Nephron progenitor cell (in vitro differentiated cells): ENCODE measurements at places on chromosomes 11 and 22.

- no peak for DNase-seq
These were observed 2.7 kb downstream of the NEFH start for GRCh38 chr22:29482726-29483125.

DNA sequence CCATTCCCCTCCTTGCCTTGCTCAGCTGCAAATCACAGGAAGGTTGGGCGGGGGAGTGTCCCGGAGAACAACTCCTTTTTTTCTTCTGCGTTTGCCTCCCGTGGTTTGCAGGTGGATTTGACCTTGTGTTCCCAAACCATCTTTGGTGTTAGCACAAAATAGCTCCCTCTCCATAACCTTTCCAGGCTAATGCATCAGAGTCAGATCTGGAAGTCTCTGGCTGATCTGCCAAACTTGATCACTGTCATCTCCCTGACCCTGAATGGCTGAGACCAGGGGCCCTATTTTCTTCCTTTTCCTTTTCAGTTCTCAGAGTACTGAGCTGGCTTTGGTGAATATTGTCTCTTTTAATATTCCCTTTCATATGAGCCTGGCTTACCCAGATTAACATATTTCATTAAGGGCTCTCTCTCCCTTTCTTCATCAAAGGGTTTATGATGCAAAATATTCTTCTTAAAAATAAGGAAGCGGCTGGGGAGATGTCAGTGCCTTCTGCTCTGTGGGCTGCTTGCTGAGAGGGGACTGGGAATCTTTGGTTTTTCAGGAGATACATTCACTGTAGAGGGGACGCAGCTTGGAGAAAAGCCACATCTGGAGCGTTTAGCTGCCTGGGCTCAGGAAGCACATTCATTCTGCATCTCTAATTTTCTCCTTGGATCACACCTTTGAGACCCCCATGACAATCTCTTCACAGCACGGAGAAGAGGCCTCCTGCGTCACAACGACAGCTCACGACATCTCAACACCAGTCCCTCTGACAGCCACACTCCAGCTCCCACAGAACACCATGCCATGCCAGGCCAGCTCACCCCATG, 148.3 kb downstream of the CEP164 start:
- DNase-seq, result no peak

GRCh38 chr11:47248304-47248663, 330 bp downstream of the ACP2 start:
- DNase-seq, result no peak

- no peak for DNase-seq
These were observed 503.2 kb upstream of the B3GAT1 start for GRCh38 chr11:134915212-134915611.

DNA sequence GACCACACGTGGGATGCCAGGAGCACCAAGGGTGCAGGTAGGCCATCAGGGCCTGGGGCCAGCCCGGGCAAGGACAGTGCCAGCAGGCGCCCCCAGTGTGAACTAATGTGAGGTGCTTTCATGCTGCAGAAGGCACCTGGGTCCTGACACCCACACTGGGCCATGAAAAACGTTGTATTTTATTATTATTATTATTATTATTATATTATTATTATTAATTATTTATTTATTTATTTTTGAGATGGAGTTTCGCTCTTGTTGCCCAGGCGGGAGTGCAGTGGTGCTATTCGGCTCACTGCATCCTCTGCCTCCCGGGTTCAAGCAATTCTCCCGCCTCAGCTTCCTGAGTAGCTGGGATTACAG, 1267.3 kb downstream of the BRD1 start:
- DNase-seq, result no peak

- DNase-seq, result no peak
These were observed 249.8 kb upstream of the UBASH3B start for GRCh38 chr11:122405547-122406341.

DNA sequence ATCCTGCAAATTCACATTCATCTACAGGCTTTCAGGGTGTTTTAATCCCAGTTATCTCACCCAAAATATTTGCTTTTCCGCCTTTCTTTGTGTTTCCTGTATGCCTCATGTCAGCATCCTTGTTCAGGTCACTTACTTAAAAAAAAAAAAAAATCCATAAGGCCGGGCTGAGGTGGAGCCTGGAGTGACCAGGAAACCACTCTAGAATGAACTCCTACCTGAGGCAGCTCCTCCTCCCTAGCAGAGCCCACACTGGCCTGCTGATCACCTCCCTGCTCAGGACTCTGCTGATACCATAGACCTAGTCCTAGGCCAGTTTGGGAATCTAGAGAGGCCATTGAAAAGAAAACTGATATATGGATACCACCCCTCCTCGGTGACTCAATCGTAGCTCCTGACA, 8.7 kb upstream of the DGAT2 start:
- no peak for DNase-seq

DNA sequence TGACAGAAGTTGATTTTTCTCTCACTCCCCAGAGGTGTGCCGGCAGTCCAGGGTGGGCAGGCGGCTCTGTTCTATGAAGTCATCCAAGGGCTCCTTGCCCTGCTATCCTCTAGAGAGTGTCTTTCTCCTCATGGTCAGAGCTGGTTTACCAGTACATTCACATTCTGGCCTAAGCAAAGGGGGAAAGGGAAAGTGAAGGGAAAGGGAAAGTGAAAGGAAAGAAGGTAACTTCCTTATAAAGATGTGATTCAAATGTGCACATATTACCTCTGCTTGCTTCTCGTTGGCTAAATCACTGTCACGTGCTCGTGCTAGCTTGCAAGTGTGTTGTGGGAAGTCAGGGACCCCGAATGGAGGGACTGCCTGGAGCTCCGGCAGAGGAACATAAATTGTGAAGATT, 2.9 kb upstream of the HTATIP2 start:
- DNase-seq, result no peak

DNA sequence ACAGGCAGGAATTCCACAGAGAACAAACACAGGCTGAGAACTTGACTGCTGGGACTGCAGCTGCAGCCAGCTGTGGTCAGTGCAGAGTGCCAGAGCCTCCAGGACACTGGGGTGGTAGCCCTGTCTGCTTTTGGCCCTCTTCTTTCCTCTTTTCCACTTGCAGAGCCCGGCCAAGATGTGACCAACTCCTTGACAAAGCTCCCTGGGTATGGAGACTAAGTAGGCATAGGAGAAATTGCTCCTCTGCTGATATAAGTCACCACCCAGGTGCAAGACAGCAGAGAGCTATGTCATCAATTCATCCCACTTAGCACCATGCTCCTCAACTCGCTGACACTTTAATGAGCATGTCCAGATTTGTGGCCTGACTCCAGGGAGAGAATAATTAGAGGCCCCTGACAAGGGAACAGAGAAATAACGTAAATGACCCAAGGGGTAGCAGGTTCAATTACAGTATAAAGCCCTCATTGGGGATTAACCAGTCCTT, 369.4 kb upstream of the B3GAT1 start:
- DNase-seq, result no peak

DNA sequence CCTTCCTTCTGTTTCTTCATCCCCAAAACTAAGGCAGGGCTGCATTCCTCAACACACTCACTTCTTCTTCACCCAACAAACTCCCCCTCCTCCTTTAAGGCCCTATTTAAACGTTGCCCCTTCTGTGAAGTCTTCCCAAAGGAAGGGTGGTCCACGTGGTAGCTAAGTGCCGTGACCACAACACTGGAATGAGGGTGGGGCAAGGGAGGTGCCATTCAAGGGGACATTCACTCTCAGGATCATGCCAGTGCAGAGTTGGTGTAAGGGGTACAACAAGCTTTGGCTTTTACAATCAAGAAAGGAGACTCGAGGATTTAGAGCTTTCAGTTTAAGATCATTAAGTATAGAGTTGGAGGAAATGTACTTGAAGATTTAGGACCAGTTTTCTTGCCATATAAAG, 8.0 kb upstream of the MS4A10 start:
- no peak for DNase-seq

GRCh38 chr22:42933485-42934091, 76.5 kb upstream of the ARFGAP3 start:
- no peak for DNase-seq

DNA sequence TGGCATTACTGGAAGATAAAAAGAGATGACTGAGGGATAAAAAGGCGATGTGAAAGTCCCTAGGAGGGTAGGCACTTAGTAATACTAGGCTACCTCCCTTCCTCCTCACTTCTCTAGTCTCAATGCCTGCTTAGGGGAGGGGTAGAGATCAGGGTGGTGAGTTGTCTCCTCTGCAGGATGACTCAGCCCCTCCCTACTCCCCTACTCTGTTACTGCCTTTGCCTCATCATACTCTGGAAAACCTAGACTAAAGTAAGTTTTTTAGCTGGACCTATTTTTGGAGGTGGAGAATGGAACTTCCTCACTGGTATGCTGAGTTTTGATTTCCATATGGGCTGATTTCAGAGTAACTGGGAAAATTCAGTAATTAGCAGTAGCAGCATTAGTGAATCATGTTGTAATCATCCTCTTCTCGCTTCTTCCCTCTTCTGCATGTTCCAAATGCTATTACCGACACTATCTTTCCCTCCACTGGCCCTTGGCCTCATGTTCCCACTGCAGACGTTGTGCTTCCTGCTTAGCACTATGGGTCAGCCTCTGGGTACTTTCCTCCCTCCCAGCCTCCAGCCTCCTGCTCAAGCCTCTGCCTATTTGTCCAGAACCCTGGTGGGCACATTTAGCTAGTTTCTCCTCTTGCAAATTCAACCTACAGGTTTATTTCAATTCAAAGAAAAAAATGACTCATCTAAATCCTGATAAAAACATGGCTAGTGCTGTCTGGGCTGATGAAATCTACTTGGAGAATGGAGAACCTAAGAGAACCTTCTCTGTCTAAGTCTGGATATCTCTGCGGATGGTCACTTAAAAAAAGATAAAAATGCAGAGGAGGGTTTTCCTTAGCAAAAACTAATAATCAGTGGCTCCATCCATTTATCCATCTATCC, 281.7 kb downstream of the ST3GAL4 start:
- DNase-seq, result no peak

- DNase-seq, result no peak
These were observed 19.3 kb downstream of the ENDOD1 start for GRCh38 chr11:95108671-95109551.

- no peak for DNase-seq
These were observed 19.8 kb upstream of the SHANK2 start for GRCh38 chr11:71272161-71272560.

DNA sequence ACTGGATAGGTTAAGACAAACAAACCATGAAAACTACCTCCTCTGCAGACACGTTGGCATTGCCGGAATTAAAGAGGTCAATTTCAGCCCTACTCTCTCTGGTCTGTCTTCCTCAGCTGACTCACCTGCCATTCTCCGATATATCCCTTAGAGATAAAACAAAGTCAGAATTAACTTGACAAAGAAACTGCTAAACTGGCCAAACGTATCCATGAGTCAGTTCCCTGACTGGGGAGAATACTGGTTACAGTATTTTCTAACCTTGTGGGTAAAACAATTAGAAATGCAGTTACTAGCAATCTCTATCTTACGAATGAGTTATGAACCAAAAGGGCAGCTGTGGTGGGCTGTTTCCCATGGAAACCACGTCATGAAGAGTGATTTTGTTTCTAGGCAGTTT, 96.2 kb downstream of the RDX start:
- no peak for DNase-seq

DNA sequence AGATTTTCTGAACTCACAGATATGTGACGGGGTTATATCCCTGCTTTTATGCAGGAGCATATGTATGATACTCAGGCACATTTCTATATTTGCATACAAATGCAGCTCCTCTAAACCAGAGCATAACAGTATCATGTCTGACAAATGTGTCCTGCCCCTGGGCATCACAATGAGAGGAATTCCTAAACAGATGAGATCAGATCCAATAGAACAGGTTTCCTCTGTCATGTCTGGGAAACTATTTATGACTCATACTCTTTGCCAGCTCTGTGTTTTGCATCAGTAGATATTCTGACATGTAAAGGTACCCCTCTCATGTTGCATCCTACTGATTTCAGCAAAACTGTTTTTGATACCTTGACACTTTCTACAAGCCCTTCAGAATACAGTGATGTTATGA, 29.4 kb downstream of the SYT9 start:
- no peak for DNase-seq

DNA sequence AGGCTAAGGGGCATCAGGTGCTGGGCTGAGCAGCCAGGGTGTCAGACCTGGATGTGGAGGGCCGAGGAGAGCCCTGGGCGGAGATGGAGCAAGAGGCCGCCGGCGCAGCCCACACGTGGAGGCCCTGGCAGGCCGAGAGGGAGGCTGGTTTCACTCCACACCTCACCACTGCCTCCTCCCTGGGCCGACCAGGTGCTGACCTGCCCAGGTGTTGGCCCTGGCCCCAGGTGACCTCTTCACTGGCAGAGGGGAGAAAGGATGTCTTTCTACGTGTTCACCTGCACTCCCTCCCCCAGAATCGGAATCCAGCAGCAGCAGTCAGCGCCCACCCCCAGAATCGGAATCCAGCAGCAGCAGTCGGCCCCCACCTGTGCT, 781 bp downstream of the ANO9 start:
- DNase-seq, result no peak

GRCh38 chr22:42608823-42609361, 5.8 kb downstream of the POLDIP3 start:
- DNase-seq, result no peak

DNA sequence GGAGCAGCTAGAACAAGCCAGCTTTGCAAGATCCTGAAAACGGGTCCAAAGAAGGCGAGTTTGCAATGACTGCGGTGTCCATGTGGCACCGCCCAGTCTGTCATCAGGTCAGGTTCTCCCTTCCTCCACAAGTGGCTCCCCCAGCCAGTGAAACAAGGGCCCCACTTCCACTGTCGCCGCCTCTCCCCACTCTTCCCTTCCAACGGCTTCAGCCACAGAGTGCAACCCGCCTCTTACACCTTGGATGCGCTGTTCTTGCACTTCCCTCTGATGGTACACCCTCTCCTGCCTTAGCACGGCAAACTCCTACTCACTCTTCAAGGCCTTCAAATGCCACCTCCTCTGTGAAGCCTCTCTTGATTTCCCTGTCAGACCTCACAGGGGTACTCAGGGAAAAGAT, 10.8 kb upstream of the TCF20 start:
- DNase-seq, result no peak

- no peak for DNase-seq
These were observed 1.1 kb downstream of the PANX1 start for GRCh38 chr11:94129512-94130297.

DNA sequence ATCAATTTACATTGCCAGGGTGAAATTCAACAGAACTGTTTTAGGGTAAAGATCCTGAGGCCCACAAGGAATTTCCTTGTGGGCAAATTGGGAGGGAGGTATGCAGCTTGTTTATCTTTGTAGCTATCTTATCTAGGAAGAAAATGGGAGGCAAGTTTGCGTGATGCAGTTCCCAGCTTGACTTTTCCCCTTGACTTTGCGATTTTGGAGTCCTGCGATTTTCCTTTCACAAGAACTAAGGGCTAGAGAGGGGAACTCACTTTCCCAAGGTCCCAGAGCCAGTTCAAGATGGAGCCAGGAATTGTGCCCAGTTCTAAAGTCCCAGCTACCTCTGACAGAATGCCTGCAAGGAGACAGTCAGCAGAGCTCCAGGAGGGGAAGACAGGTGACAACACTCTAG, 30.7 kb downstream of the RIBC2 start:
- no peak for DNase-seq
